Kidney (tissue), 22 donors: ENCODE measurements at places on chromosomes 11 and 22.

DNA sequence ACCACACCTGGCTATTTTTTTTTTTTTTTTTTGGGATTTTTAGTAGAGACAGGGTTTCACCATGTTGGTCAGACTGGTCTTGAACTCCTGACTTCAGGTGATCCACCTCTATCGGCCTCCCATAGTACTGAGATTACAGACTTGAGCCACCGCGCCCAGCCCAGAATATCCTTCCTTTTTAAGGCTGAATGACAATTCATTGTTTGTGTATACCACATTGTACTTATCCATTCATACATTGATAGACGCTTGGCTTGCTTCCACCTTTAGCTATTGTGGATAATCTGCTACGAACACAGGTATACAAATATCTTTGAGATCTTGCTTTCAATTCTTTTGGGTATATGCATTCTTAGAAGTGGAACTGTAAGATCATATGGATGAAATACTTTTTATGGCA lies 10.8 kb upstream of the RASSF10 start:
- no peak for DNase-seq

DNA sequence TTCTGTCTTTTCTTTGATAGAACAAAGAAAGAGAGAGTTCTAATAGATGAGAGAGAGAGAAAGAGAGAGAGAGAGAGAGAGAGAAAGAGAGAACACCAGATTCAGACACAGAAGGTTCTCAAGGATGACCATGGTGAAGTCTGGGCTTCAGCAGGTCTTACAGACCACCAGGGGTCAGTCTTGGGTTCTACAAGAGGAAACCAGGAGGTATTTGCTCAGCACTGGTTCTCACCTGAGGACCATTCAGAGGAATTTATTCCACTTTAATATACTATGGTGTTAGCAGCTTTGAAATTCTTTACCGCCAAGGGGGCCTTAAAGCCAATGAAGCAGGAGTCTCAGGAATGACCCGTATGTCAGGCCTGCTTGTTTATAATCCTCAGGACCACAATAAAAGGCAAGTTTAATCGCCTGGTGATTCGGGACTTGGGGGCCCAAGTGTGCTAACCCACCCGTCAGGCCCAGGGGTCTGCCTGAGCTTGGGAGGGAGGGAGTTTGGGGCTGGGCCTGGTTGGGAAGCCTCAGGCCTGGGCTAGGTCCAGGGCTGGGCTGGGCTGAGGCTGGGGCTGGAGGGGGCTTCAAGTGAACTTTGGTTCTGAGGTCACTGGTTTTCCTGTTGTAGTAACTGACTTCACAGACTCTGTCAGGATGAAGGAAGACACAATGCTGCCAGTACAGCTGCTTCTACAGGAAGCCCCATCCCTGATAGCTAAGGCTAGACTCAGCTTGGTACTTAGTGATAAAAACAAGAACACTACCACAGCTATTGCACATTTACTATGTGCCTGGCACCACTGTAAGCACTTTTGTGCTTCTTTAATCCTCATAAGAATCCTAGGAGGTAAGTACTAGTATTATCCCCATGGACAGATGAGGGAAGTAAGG lies 179.2 kb upstream of the ZBED5 start:
- peak; percentile 89 for DNase-seq

- DNase-seq = no peak
Measured at GRCh38 chr22:19356708-19357269, 65.3 kb upstream of the CLTCL1 start.

GRCh38 chr11:46728659-46729040 lies 9.6 kb downstream of the F2 start:
- DNase-seq = no peak
